Activated CD4-positive, alpha-beta T cell treated with anti-CD3 and anti-CD28 coated beads, Interleukin-2, amount 50 U/mL, for 1 hour (primary cell): ENCODE measurements at places on chromosomes 11 and 22.

DNA sequence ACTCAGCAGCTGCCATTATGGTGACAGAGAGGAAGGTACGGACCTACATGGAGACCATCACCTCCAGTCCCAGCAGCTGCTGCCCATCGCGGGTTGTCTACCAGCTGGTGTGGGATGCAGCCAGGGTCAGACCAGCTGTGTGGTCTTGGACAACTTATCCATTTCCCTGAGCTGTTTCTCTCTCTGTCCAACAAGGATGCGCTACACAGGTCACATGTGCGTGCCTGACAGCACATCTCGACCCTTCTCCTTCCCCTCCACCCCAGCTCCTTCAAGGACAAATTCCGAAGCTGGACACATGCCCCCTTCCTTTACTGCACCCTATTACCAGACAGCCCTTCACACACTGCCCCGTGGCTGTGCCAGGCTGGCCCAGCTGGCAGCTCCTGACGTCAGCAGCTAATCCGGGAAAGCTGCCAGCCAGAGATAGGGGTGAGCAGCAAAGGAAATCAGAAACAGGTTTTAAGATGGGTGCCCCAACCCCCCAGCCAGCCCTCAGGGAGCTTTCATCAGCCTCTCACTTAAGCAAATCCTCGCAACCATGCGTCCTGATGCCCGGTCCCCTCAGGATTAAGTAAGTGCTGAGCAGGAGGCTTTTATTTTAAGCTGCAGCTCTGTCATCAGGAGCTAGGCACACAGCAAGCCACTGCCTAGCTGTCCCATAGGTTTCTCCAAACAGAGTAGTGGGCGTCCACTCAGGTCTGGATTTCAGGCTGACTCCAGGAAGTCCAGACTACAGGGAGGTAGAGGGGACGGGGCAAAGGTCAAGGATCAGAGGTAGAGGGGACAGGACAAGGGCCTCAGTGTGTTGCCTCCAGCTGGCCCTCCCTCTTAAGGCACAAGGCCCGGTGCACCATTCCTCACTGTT is 20.3 kb downstream of the TEF start:
- no peak for DNase-seq

DNA sequence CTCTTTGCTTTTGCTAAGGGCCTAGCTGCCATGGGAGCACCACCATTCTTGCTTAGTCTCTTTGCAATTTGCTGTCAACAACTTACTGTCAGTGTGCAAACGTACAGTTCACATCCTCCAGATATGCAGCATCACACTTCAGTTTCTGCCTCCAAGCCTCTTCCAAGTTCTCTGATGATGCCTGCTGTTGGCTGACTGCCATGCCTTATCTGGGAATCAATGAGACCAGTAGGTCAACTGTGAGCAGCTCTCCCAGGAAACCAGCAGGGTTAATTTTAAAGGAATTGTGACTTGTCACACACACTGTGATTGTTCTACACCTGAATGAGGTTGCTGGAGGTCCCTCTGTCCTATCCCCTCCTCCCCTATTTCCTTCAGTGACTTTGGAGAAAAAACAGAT is 56.0 kb downstream of the COPB1 start:
- DNase-seq = no peak

GRCh38 chr11:26018336-26018735 is 313.6 kb upstream of the ANO3 start:
- DNase-seq = no peak

DNA sequence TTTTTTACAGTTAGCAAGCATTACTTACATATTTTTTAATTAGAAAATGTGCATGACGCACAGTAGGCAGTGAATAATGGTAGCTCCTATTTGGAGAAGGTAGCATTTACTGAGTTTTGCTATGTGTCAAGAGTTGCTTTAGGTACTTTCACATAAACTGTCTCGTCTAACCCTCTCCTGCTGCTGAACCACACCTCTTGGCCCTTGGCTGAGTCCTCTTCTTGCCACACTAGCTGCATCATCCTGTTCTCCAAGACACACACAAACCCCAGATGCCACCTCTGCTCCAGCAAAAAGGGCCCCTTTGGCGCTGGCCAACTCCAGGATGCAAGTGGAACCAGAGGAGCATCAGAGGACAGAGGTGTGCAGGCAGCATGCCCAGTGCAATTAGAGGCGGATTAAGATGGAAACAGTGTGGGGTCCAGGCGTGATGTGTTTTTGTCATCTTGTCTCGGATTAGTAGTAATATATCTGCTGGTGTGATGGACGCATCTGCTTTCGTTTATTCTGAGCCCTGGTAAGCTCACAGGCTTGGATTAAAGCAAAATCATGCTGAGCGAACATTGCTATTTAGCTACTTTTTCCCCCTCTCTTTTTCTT is 367.0 kb upstream of the CADM1 start:
- DNase-seq = no peak

DNA sequence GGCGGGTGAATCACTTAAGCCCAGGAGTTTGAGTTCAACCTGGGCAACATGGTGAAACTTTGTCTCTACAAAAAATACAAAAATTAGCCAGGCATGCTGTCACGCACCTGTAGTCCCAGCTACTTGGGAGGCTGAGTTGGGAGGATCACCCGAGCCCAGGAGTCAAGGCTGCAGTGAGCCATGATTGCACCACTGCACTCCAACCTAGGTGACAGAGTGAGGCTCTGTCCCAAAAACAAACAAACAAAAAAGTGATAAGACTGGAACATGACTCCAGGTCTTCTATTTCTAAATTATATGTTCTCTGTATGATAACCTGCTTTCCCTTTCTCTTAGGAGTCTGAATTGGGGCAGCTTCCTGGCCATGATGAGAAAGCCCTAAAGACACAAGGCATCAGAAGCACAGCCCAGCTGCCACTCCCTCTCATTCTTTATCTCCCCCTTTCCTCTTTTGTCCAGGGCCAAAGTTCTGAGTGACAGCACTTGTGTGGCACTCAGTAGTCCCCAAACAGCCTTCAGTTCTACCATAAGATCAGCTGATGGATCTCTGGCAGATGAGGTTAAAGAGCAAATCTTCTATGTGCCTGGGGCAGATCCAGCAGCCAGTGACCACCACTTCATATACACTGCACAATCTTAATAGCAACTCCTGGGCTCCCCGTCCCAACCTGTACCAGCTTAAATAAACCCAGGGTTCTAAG is 136.0 kb downstream of the C11orf58 start:
- no peak for DNase-seq

GRCh38 chr22:48380016-48380665 is 1447.5 kb downstream of the BRD1 start:
- no peak for DNase-seq

GRCh38 chr11:66546368-66546965 is at the start of gene ACTN3:
Gene ACTN3, plus strand, starts transcription at chr11:66546903. Its CDS starts 35 bp downstream, at chr11:66546938.
- DNase-seq = no peak

- DNase-seq = no peak
These were observed 4.9 kb downstream of the SCGB1C1 start for GRCh38 chr11:197741-198235.

DNA sequence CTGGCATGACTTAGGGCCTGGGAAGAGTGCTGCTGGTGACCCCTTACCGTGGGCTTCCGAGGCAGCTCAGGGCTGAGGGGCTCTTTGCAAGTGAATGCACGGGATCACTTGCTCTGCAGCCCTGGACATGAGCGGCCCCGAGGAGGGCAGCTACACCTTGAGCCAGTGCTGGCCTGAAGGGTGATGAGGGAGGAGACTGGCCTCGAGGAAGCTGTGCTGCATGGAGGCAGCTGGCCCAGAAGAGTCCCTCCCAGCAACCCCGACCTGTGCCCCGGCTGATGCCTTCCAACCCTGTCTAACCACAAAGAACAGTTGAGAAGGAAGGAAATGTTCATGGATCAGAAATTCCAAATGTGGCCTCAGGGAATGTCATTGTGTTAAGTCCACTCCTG is 45.2 kb downstream of the TBX1 start:
- no peak for DNase-seq
